ENCODE measurements at places on chromosomes 3 and 15.

GRCh38 chr3:11529281-11529680, 114.4 kb downstream of the VGLL4 start:
- no peak for DNase-seq

GRCh38 chr3:46124216-46125177, 83.6 kb downstream of the CCR1 start:
- no peak for DNase-seq

DNA sequence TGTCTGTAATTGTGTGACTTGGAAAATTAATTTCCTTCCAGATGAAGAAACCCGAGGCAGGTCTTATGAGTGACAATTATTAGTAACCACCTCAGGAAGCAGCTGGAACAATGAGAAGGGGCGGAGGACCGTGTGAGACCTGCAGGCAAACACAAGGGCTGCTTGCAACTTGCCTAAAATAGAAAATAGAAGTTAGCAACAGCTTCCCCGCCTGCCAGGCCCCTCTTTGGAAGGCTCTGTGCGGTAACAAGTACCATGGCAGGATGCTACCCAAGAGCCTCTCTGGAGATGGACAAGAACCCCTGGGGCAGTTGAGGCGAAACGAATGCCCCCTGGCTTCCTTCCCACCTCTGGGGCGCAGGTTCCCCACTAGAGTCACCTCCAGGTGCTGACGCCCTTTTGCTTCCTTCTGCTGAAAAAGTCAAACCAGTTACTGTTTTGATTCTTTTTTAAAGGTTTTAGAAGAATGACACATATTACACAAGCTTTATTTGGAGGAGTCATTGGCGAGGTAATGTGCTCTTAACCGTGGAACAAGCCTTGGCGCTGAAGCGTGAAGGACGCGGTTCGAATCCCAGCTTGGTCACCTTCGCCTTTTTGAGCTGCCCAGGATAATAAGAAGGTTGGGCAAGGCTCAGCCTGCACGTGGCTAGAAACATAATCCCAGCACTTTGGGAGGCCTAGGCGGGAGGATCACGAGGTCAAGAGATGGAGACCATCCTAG, 47.0 kb upstream of the SYNM start:
- no peak for DNase-seq

DNA sequence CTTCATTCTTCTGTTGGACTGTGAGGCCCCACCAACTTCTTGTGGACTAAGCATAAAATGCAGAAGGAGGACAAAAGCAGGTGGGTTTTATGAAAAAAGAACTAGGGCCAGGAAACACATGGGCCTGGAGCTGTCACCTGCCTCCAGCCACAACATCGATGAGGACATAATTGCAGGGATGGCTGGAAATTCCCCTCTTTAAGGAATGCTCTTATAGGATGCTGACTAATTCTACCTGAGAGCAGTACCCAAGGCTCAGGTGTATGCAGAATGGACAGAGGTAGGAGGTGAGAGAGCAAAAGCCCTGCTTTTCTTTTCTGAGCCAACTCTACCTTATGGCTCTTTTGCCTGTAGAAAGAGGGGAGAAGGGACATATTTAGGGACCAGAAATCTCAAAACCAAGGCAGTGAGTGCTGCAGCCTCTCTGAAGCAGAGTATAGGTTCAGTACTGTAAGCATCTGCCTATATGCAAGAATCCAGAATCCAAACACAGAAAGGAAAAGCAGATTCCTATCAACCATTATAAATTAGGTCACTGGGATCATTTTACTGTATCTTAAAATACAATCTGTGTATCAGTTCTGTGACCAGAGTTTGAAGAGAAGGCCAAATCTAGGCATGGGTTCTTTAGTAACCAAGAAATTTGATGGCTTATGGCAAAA, 205.3 kb upstream of the WNT5A start:
- no peak for DNase-seq

All from pons (tissue), 1 donor.